CD4-positive, alpha-beta memory T cell (primary cell): ENCODE measurements at places on chromosomes 1 and 21. TPM values are rescaled to one million over a fixed set of nuclear protein-coding genes. Genes with fewer than 3 reads are reported as not detected.

Gene PDC
- total RNA-seq, result not detected

Gene LAMC2
- total RNA-seq, result not detected

Gene TMEM201
- total RNA-seq, result 12.9 TPM

Gene ZMPSTE24
- total RNA-seq, result 19.7 TPM

Gene MIXL1
- total RNA-seq, result not detected

Gene DNALI1
- not detected for total RNA-seq

Gene FOXJ3
- 102 TPM for total RNA-seq

GRCh38 chr1:66444438-66445265 is 89.3 kb upstream of the SGIP1 start:
- no peak for DNase-seq
- H3K27ac ChIP-seq, result no peak overlapping the region
- H3K36me3 ChIP-seq, result no peaks in the 10 kb centered on the region
- H3K27me3 ChIP-seq, result no peaks in the 10 kb centered on the region
- peaks cover 27% of the 10 kb centered on the region for H3K4me1 ChIP-seq
- no peak overlapping the region for H3K4me3 ChIP-seq

DNA sequence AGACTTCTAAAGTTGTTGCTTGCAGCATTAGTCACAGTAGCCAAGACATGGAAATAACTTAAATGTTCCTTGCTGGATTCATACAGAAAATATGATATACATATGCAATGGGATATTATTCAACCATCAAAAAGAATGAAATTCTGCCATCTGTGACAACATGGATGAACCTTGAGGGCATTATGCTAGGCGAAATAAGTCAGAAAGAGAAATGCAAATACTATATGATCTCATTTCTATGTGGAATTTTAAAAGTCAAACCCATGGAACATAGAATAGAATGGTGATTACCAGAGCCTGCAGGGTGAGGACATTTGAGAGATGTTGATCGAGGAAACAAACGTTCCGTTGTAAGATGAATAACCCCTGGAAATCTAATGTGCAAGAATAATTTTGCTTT is 43.0 kb downstream of the CRB1 start:
- H3K27ac ChIP-seq, result no peak overlapping the region
- no peaks in the 10 kb centered on the region for H3K36me3 ChIP-seq

DNA sequence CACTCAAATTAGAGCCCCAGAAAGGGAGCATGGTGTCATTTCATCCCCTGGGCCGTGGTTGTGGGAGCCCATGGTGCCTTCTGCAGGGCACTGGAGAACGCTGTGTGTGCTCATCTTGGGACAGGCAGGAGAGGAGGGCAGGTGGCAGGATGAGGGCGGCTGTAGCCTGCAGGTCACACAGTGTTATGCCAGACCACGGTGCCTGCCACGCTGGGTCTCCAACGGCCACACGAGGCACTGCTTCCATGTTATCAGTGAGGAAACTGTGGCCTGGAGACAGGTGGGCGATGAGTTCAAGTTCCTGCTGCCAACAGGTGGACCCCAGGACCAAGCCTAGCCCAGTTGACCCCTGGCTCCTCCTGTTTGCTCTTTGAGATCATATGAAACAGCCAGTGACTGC is 21.0 kb downstream of the ABCG1 start:
- H3K4me1 ChIP-seq, result peaks cover 52% of the 10 kb centered on the region
- no peak overlapping the region for H3K4me3 ChIP-seq
- H3K36me3 ChIP-seq, result no peaks in the 10 kb centered on the region
- DNase-seq, result no peak
- H3K27me3 ChIP-seq, result no peaks in the 10 kb centered on the region
- no peak overlapping the region for H3K27ac ChIP-seq

DNA sequence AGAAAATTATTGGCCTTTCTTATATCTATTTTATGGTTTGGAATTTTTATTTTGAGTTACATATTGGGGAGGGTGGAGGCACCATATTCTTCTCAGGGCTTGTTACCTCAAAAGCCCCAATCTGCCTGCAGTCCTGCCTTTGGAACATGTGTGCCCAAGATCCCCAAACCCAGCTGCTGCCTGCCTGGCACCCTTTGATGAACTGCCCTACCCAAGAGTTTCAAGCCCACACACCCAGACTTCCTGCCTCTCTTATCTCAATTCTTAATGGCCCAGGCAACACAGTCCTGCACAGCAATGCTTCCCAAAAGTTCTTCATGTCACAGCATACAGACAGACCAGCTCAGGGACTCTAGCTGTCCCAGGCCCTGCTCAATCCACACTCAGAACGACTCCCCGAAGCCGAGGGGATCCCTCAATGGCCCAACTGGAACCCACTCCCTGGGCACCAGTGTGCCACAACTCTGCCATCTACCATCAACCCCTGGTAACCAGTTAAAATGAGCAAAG is 19.2 kb downstream of the OLFML2B start:
- no peak overlapping the region for H3K27ac ChIP-seq
- no peaks in the 10 kb centered on the region for H3K36me3 ChIP-seq
- H3K27me3 ChIP-seq, result no peaks in the 10 kb centered on the region

GRCh38 chr1:29469457-29469856 is 233.1 kb downstream of the PTPRU start:
- no peak overlapping the region for H3K4me3 ChIP-seq
- no peak for DNase-seq
- peaks cover 1% of the 10 kb centered on the region for H3K27me3 ChIP-seq
- no peak overlapping the region for H3K27ac ChIP-seq

DNA sequence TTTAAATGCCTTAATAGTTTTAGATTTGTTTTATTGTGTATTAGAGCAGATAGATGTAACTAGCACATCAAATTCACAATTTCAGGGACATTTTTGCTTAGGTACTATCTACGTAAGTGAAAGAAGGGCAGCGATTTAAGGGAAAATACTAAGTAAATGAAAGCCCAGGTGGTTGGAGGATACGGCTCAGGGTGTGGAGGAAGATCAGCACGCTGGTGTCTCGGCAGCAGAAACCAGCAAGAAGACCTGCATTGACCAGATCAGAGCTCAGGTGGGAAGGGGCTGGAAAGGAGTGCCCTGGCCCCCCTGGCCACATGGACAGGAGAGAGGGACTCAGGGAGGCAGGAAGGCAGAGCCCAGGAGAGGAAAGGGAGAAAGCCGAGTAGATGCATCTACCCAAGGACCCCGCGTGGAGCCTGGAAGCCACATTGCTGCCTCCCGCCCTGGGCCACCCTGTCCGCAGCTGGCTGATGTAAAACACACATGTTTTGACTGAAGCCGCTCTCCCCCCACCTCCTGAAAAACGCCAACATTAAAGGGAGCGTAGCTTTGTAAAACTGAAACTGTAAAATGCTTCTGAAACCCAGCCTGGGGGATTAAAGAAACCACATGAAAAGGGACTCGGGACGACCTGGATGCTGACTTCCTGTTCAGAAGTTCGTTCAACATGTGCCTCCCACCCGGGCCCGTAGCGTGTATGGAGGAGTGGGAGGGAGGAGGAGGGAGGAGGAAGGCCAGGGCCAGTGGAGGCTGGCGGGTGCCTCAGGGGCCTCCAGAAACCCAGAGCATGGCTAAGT is 72.6 kb upstream of the TARDBP start:
- H3K4me3 ChIP-seq, result peak overlapping the region; percentile 51
- H3K4me1 ChIP-seq, result peaks cover 29% of the 10 kb centered on the region
- no peak overlapping the region for H3K27ac ChIP-seq
- H3K36me3 ChIP-seq, result no peaks in the 10 kb centered on the region
- no peak for DNase-seq
- no peaks in the 10 kb centered on the region for H3K27me3 ChIP-seq

- H3K36me3 ChIP-seq, result no peaks in the 10 kb centered on the region
- no peak for DNase-seq
- no peak overlapping the region for H3K27ac ChIP-seq
- H3K4me1 ChIP-seq, result no peaks in the 10 kb centered on the region
These were observed 83.1 kb downstream of the WDR3 start for GRCh38 chr1:118012515-118013124.

DNA sequence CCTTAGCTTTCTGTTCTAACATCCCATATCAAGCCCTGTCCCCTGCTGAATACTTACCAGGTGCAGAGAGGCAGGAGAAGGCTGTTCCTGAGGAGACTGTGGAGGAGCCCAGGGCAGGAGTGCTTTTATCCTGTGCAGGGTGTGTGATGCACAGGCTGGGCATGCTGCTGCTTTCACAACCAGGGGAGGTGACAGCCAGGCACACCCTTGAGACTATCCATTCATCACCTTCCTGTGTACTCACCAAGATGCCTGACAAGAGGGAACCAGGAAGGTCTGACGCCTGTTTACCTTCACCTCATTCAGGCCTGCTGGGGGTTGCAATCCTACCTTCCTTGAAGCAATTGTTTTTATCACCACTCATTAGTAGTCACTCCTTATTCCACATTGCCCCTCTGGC is at the start of gene LCE3E:
TSS of gene LCE3E (minus strand) at position 100 of the 400 bp plus-strand sequence. CDS start 572 bp downstream, outside the sequence.
- DNase-seq, result no peak
- no peak within 1 kb of the TSS for H3K4me3 ChIP-seq

GRCh38 chr1:43243299-43243698 is 26.5 kb upstream of the TMEM125 start:
- H3K4me3 ChIP-seq, result no peak overlapping the region
- DNase-seq, result no peak
- H3K4me1 ChIP-seq, result no peaks in the 10 kb centered on the region
- H3K36me3 ChIP-seq, result no peaks in the 10 kb centered on the region
- H3K27me3 ChIP-seq, result no peaks in the 10 kb centered on the region

- H3K4me3 ChIP-seq, result peak overlapping the region; percentile 16
- H3K36me3 ChIP-seq, result no peaks in the 10 kb centered on the region
- H3K27ac ChIP-seq, result peak overlapping the region; percentile 54
- H3K4me1 ChIP-seq, result peaks cover 62% of the 10 kb centered on the region
- peak; percentile 76 for DNase-seq
These were observed 25.5 kb downstream of the MAN1C1 start for GRCh38 chr1:25641931-25642573.

- H3K27ac ChIP-seq, result no peak overlapping the region
- no peak overlapping the region for H3K4me3 ChIP-seq
- H3K27me3 ChIP-seq, result no peaks in the 10 kb centered on the region
- H3K36me3 ChIP-seq, result no peaks in the 10 kb centered on the region
- DNase-seq, result no peak
These were observed 9.4 kb downstream of the LAMB3 start for GRCh38 chr1:209642816-209643215.

- H3K36me3 ChIP-seq, result no peaks in the 10 kb centered on the region
- no peak overlapping the region for H3K27ac ChIP-seq
These were observed 81.4 kb downstream of the SMYD2 start for GRCh38 chr1:214362188-214362882.

DNA sequence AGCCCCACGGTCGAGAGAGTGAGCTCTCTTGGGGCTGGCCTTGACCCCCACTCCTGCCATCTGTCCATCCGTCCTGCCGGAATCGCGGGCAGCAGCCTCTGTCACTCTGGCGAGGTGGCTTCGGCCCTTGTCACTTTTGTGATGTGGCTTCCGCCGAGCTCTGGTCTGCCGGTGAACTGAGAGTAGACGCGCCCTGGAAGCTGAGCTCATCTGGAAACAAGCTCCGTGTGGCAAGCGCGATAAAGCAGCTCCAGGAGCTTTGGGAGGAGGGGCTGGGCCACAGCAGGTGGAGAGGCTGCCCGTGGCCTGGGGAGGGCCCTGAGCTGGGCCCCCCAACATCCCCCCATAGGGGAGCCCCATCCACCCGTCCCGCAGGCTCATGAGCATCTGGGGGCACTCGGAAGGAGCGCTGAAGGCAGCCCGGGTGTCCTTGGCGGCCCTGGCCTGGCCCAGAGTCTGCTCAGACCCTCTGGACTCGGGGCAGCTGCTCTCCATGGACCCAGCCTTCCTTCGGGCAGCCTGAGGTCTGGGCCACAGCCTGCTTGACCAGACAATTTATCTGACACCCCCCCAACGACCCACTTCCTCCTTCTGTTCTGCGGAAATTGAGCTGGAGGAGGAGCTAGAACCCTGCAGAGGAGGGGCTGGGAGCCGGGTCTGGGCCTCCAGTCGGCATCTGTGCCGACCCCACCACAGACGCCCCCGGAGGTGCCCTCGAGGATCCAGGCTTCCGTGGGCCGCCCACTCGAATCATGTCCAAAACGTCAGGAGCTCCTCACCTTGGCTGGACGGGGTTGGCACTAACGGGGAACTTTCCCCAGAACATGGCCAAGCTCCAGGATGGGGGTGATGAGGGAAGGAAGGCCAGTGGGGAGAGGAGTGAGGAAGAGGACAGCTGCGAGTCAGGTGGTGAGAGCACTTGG is 59.1 kb downstream of the SLC19A1 start:
- no peaks in the 10 kb centered on the region for H3K27me3 ChIP-seq
- H3K4me3 ChIP-seq, result no peak overlapping the region
- peak; percentile 31 for DNase-seq

DNA sequence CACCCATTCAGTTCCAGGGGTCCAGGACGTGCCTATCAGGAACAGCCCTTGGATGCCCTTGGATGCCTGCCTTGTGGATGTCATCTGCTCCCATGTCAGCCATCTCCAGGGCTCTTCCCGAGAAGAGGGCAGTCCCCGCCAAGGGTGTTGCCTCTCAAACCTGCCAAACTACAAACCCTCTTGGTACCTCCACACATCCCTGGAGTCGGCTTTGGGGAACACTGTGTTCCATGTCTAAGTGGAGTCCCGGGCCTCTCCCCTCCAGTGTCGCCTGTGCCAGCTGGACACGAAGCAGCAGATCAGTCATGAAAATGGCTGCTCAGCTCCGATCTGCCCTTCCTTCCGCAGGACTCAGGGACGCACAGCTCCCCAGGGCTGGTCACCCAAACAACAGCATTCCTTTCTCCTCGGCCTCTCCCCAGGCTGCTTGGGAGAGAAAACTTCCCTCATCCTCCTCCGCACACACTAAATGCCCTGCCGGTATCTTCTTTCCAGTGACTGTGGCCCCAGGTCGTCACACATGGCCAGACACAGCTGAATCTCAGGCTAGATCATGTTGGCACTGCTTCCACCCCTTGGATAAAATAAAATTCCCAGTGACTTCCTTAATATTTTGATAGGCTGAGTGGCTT is 53.4 kb downstream of the GALNT2 start:
- H3K4me1 ChIP-seq, result peaks cover 8% of the 10 kb centered on the region
- H3K27me3 ChIP-seq, result no peaks in the 10 kb centered on the region
- no peak overlapping the region for H3K4me3 ChIP-seq
- DNase-seq, result no peak
- H3K36me3 ChIP-seq, result no peaks in the 10 kb centered on the region

DNA sequence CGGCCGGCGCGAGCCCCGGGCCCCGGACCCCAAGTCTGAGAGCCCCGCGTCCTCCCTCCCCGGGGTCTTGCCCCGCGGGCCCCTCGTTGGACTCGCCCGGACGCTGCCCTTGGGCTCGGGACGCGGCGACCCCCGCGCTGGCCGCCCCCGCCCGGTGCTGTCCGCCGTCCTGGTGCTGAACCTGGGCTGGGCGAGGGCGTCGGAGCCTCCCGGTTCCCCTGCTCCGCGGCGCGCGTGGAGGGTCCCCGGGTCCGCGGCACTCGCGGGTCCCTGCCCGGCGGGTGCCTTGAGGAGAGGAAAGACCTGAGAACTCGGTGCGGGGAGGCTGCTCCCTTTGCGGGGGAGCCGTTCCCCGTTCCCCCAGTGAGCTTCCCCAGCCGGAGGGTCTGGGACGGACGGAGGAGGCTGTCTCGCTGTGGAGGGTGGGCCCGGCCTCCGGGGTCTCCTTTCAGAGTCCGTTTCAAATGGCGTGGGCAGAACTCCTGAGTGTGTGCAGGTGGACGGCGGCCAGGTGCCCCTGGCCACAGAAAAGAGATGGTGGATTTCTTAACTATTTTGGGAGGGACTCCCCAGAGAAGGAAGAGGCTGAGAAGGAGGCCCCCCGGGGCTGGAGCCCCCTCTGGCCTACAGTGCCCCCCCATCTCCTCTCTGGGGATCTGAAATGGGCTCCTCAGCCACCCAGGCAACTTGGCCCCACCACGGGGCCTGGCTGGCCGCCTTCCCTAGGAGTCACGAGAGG is 595 bp downstream of the GABRD start:
- peaks cover 27% of the 10 kb centered on the region for H3K27me3 ChIP-seq
- DNase-seq, result no peak
- peaks cover 12% of the 10 kb centered on the region for H3K4me1 ChIP-seq
- H3K27ac ChIP-seq, result no peak overlapping the region
- H3K36me3 ChIP-seq, result no peaks in the 10 kb centered on the region
